ENCODE measurements at places on chromosomes 1 and 21. TPM values are rescaled to one million over a fixed set of nuclear protein-coding genes. Genes with fewer than 3 reads are reported as not detected.

The PLA2G4A gene
- total RNA-seq = 9.2 TPM

The CD84 gene
- total RNA-seq = not detected

The CHRM3 gene
- 2.8 TPM for total RNA-seq

The AMPD1 gene
- total RNA-seq = not detected

The SCP2 gene
- total RNA-seq = 164 TPM

The C1orf87 gene
- not detected for total RNA-seq

The ICOSLG gene
- 0.46 TPM for total RNA-seq

The FAM229A gene
- total RNA-seq = 1.2 TPM

The INAVA gene
- total RNA-seq = 0.18 TPM

The MYOG gene
- total RNA-seq = not detected

The COL24A1 gene
- 1.8 TPM for total RNA-seq

The DAB1 gene
- under 0.01 TPM for total RNA-seq

The BSND gene
- total RNA-seq = not detected

The SLC1A7 gene
- total RNA-seq = not detected

The LAX1 gene
- not detected for total RNA-seq

The TNFRSF9 gene
- total RNA-seq = 1.2 TPM

The SYT2 gene
- not detected for total RNA-seq

The SPOCD1 gene
- total RNA-seq = 47.8 TPM

The SMPDL3B gene
- total RNA-seq = not detected

The CELA3A gene
- total RNA-seq = not detected

The TMCC2 gene
- total RNA-seq = 4.5 TPM

The OXCT2 gene
- 0.30 TPM for total RNA-seq

The MAGI3 gene
- total RNA-seq = 8.6 TPM

The C1QA gene
- total RNA-seq = not detected

The GABRD gene
- total RNA-seq = not detected

The OR2G3 gene
- not detected for total RNA-seq

The C1orf141 gene
- not detected for total RNA-seq

The SELL gene
- not detected for total RNA-seq

The ANKRD45 gene
- 2.6 TPM for total RNA-seq

The ACADM gene
- total RNA-seq = 43.2 TPM

The DNASE2B gene
- total RNA-seq = not detected

The PTPN7 gene
- total RNA-seq = not detected

The RGSL1 gene
- not detected for total RNA-seq

The RGS13 gene
- total RNA-seq = not detected

The IL12RB2 gene
- total RNA-seq = not detected

The A3GALT2 gene
- total RNA-seq = not detected

The C1orf115 gene
- total RNA-seq = 0.30 TPM

The SPRR2D gene
- not detected for total RNA-seq

The BRDT gene
- total RNA-seq = not detected

The CFHR3 gene
- total RNA-seq = 0.23 TPM

The AKNAD1 gene
- total RNA-seq = not detected

The GDAP2 gene
- total RNA-seq = 37.2 TPM

The GNAT2 gene
- not detected for total RNA-seq

The UBE2U gene
- total RNA-seq = not detected

The NOS1AP gene
- total RNA-seq = 0.89 TPM

The RASAL2 gene
- total RNA-seq = 34.2 TPM

The KCNA2 gene
- not detected for total RNA-seq

The PPP1R8 gene
- 46.5 TPM for total RNA-seq

The CHRNB2 gene
- 0.05 TPM for total RNA-seq

The IFNLR1 gene
- not detected for total RNA-seq

The RHCE gene
- total RNA-seq = 1.8 TPM

The VASH2 gene
- total RNA-seq = 1.4 TPM

The COL8A2 gene
- total RNA-seq = 19.6 TPM

The UTS2 gene
- not detected for total RNA-seq

The NUDT4B gene
- total RNA-seq = 10.4 TPM

The RGS4 gene
- total RNA-seq = 822 TPM

The TOMM40L gene
- total RNA-seq = 8.0 TPM

The AUNIP gene
- total RNA-seq = 1.8 TPM

The NBPF26 gene
- 73.5 TPM for total RNA-seq
